NCI-H1092 treated with DMSO at 0.1 percent for 48 hours (cell line): ENCODE measurements at places on chromosomes 16 and 17.

- no peak for DNase-seq
Measured at GRCh38 chr16:66996324-66996982, 8.1 kb downstream of the CES4A start.

GRCh38 chr17:1312261-1312870 is 32.9 kb downstream of the TRARG1 start:
- no peak for DNase-seq

DNA sequence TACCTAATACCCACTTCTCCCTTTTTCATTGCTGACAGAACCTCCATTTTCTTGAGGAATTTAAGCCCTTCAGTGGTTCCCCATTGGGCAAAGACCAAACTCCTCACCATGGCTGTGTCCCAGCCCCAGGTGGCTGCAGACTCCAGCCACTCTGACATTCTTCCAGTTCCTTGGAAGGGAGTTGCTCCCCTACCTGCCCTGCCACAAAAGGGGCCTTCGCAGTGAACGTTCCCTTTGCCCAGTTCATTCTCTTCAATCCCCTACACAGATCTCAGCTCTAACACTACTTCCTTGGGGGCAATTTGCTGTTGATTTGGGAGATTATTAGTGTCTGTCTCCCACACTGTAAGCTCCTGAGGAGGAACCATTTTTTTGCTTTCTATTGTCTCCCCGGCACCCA is 3.2 kb upstream of the AKTIP start:
- DNase-seq, result no peak

DNA sequence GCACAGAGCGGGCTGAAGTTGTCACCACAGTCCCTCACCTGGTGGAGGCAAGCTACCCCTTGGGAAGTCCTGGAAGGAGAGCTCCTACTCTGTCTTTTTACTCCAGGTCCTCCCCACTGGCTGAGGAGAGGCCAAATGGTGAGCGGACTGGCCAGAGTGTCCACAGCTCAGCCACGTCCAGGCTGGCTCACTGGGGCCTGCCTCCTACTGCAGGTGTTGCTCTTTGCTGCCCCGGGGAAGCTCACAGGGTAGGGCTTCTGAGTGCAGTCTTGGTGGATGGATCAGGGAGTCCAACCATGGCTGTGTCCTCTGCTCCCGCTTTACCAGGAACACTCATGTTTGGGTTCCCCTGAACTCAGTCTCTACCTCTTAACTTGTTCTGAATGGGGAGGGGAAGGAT is 2.7 kb downstream of the B9D1 start:
- DNase-seq, result no peak

GRCh38 chr16:57028086-57028485 is 38.7 kb downstream of the NLRC5 start:
- no peak for DNase-seq

- DNase-seq, result no peak
Measured at GRCh38 chr17:8712698-8713097, 31.9 kb downstream of the CCDC42 start.

DNA sequence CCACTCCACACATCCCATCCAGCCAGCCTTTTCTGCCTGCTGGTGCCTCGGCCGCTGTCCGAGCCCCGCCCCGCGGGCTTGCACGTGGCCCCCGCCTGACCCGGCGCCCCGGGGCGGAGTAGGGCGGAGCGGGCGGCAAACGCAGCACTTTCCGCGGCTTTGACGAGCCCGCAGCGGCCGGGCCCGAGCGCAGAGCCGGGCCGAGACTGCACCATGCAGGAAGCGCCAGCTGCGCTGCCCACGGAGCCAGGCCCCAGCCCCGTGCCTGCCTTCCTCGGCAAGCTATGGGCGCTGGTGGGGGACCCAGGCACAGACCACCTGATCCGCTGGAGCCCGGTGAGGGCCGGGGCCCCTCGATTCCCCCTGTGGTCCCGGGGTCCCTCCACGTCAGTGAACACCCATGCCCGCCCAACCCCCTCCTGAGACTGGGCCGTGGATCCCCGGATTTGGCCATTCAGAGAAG is at the start of gene HSF4:
Gene HSF4, plus strand, starts transcription at position 147 of the 463 bp plus-strand sequence. Its CDS starts 67 bp downstream, at position 214.
- no peak for DNase-seq
